ENCODE measurements at places on chromosomes 2 and 18.
A peak's percentile ranks its signal among the peaks of the same experiment; 100 is the strongest.

DNA sequence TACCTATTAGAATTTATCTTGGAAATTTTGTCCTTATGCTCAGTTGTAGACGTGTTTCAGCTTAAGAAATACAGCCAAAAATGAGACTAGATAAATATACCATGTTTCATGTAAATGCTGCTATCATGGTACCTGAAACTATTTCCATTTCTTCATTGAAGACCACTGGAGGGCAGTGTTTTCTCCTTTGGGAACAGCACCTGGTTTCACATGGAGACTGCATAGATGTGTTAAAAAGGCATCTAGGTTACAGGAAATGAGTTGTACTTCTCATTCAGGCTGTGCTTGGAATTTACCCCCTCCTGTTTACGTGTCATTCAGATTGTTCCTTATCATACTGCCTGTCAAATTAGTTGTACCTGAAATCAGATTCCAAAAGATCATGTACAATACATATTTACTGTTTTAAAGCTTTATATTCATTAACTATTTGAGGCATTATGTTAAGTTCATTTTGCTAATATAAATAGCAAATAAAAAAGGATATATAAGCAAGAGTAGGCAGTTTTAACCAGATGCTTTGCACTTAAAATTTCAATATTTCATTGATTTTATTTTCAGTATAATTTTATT lies 57.3 kb upstream of the PSMD14 start:
- DNase-seq, result peak; percentile 49

GRCh38 chr18:47593744-47594472 lies 336.6 kb downstream of the SMAD2 start:
- DNase-seq, result no peak

- DNase-seq, result no peak
Measured at GRCh38 chr2:218184331-218184730, 17.6 kb upstream of the CXCR1 start.

DNA sequence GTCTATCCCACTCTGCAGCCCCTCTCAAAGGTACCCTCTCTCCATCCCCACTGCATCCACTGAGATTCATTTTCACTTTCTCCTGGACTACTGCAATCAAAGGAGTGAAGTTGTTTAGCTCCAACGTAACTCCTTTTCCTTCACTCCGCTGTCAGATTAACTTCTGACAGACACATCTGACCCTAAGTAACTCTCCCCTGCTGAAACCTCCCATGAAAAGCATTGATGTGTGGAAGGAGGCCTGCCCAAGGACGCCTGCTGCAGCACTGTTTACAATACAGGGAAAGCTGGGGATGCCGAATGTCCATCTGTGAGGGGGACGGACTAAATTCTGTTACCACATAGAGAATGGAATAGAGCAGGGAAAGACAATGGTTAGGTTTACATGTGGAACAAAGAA lies 114.8 kb downstream of the TMEM163 start:
- no peak for DNase-seq

GRCh38 chr2:7704296-7704865 lies 787.2 kb downstream of the RNF144A start:
- DNase-seq, result no peak

- DNase-seq, result no peak
Measured at GRCh38 chr18:22974001-22974400, 40.9 kb downstream of the RBBP8 start.

GRCh38 chr18:3914833-3915610 lies 465.1 kb downstream of the TGIF1 start:
- no peak for DNase-seq

GRCh38 chr18:24262087-24262486 lies 123.2 kb downstream of the CABYR start:
- no peak for DNase-seq

- DNase-seq, result no peak
Measured at GRCh38 chr2:75099521-75099922, 99.8 kb downstream of the TACR1 start.

GRCh38 chr2:54712516-54712915 lies 10.9 kb upstream of the EML6 start:
- no peak for DNase-seq

DNA sequence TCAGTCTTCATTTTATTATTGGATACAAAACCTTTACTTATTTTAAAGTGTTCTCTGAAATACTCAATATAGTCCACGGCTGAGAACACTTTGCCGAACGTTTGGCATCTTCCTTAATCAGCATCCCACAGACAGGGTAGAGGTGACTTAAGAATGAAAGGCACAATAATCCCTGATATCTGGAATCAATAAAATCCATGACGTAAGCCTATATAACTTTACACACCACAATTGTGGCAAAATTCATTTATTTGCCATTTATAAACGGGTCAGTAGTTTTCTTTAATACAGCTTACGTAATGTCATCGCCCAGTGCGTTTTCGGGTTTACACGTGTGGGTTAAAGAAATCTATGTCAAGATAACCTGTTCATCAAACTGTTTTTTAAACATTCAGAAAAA lies 1.3 kb downstream of the MGAT4A start:
- DNase-seq, result no peak

- no peak for DNase-seq
Measured at GRCh38 chr2:235820571-235820970, 326.7 kb downstream of the AGAP1 start.

GRCh38 chr2:11482473-11483035 lies 16.6 kb upstream of the E2F6 start:
- DNase-seq, result no peak

- no peak for DNase-seq
Measured at GRCh38 chr2:7819316-7819715, 862.5 kb upstream of the ID2 start.

GRCh38 chr18:2692508-2692907 lies 37.0 kb downstream of the SMCHD1 start:
- no peak for DNase-seq

DNA sequence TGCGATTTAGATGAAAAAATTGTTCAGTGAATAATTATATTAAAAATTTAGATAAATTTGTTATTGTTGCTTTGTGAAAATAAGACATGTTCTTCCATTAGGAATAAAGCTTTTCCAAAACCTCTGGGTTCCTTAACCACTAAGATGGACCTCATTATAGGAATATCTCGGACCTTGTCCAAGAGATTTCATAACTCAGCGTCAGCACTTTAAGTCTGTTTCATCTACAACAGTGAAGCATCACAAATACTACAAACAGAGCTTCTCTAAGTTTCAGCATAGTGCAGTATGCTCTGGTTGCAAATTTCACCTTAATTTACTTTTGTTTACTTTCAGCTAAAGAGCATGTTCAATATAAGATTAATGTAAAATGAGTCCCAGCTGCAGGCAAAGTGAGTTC lies 150.3 kb downstream of the UBE2E3 start:
- DNase-seq, result no peak

DNA sequence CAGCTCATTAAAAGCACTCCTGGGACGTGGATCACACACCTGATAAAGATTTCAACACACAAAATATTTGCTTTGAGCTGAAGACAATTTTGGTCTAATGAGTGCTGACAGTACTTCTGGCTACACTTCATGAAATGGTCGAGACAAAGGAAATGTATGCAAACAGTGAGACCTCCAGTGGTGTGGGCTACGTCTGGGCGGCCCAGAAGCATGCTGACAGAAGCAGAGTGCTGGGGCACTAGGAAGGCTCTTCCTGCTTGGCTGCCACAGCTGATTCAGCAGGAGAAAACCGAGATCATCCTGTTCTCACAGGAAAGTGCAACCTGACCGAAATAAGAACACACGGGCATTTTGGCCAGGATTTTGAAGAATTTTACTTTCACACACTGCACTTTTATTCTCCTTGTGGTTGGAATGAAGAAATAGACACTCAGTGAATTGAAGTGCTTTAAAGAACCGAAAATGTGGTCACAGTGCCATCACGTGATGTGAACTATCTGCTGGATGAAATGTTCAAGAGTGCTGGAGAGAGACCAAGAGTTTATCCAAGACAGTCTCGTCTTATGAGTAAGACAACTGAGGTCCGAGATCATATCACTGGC lies 149.5 kb downstream of the CCBE1 start:
- no peak for DNase-seq

DNA sequence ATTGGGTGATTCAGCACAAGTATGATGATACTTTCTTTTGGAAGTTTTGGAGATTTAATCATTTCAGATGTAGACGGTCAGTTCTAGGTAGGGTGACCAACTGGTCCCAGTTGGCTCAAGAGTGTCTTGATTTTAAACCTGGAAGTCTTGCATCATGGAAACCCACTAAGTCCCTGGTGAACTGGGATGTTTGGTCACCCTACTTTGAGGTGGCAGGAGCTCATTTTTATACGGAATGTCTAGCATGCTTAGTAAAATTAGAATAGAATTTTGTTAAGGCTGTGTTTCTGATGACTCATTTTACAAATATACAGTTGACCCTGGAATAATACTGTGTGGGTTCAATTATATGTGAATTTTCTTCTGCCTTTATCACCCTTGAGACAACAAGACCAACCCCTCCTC lies 61.5 kb upstream of the DOCK10 start:
- no peak for DNase-seq

DNA sequence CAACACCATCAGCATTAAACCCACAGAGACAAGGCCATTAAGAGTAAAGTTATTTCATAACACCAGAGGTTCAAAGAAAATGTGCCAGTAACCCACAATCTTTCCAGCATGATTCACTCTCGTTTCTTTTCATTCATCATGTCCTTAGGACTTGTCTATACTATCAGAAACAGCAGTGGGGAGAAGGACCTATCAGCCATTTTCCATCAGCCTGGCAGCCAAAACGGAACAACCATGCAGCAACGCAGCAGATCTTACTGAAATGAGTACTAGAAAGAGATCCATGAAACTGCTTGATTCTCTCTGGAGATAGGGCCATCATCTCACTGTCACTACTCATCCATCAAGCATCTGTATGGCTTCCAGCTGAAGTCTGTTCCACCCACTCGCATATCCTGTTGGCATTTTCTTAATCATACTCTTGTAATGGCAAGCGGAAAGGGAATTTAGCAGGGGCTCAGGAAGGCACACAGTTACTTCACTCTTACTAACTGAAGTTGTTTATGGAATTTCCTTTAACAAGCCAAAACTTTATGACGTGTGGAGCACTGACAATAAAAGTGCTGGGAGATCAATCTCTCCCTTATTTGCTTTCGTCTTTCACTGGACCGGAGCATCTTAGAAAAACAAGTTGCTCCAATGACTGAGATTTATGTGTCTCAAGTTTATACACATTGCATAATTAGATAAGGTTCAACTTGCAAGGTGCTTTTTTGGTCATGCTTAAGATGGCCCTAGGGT lies 69.7 kb downstream of the EPHA4 start:
- DNase-seq, result no peak

- DNase-seq, result no peak
Measured at GRCh38 chr2:25489631-25490030, 147.9 kb upstream of the DNMT3A start.

DNA sequence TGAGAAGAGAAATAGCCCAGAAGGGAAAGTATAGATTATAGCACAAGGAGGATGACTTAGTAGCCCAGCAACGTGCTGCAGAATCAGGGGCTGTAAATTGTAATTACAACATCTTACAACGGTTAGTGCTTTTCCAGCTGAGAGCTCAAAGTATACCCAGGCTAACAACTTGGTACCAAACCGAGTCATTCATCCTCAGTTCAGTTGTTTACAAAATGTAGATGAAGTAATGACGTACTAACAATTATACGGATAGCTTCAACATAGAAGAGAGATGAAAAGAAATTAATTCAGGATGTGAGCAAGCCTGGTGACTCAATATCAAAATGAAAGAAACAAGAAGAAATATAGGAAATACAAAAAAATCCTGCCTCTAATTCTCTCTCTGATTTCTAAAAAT lies 99.2 kb downstream of the DYNAP start:
- DNase-seq, result no peak

DNA sequence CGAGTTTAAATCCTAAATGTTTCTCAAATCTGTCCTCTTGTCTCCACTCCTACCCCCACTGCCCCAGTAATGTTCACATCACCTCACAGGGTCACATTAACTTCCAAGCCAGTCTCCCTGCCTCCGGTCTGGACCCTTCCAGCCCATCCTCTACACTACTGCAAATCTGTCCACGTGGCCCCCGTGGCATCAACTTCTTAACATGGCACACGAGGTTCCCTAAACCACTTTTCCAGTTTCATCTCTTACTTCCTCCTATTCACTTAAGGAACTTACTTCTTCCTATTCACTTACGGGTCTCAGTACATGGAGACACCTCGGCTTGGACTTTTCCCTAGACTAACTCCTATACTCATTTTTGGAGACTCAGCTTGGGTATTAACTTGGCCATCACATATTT lies 27.0 kb downstream of the MRPL33 start:
- no peak for DNase-seq
